ENCODE measurements at places on chromosomes 13 and 19.

GRCh38 chr19:12564016-12564664 is 12.9 kb upstream of the ZNF564 start:
- DNase-seq = peak; percentile 83

GRCh38 chr19:16136185-16136999 is 7.1 kb upstream of the HSH2D start:
- DNase-seq = no peak

GRCh38 chr19:8161135-8161646 is 11.8 kb upstream of the FBN3 start:
- DNase-seq = no peak

DNA sequence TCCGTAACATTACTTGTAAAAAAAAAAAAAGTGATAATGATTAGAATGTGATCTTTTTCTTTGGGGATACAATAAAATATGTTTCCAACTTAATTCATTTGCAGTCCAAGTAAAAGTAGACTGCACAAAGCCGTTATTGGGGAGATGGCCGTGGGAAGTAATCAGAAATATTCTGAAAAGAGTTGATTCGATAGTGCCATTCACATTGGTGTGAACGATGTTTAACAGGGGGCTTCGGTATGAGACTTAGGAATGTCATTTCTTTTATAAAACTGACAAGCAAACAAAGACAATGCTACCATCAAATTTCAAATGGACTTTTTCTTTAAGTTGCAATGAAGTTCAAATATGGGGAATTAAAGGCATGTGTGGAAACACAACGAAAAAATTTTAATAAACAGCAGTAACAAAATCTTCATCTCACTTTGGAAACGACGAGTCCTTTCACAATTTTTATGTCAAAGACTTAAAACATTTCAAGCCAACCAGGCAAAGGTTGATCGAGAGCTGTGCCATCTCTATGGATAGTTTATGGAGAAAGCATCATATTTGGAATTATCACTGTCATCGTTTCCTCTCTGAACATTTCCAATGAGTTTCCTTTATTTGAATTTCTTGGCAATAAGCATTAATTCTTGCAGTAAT is 1.7 kb upstream of the ZIC5 start:
- DNase-seq = no peak

- no peak for DNase-seq
These were observed 32.0 kb downstream of the SLC7A9 start for GRCh38 chr19:32837531-32837930.

DNA sequence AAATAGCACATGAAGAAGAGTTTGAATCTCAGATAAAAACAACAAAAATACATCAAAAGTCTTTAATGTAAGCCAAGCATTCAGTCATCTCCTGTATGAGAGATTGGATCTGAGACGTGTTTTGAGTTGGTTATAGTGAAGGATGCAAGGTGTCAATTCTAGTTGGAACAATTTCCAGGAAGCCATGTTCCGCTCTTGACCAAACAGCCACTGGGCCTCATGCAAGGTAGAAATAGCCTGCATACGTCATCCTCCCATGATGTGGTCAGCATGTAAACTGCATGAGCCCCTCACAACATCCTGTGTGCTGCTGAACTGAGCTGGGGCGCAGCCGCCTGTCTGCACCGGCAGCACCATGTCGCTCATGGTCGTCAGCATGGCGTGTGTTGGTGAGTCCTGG is at the start of gene KIR3DL3:
Gene KIR3DL3 (plus strand): TSS at position 301 of the 400 bp plus-strand sequence. CDS start 55 bp downstream, at position 356.
- DNase-seq = no peak

DNA sequence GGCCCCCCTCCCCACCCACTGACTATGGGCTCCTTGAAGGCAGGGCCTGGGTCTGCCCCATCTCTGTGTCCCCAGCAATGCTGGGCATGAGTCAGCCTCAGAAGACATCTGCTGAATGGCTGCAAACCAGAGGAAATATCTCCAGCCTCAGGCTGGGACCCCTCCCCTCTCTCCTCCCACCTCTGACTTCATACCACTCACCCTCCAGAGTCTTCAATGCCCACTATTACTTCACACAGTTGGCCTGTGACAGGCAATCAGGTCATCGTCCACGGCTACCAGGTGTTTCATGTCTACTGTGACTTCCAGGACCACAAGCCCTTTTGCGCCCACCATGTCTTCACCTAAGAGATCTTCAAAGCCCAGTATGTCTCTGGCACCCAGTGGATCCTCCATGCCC is at the start of gene SRRM5:
Gene SRRM5 (plus strand): TSS at position 301 of the 400 bp plus-strand sequence. CDS start 34 bp downstream, at position 335.
- DNase-seq = no peak

DNA sequence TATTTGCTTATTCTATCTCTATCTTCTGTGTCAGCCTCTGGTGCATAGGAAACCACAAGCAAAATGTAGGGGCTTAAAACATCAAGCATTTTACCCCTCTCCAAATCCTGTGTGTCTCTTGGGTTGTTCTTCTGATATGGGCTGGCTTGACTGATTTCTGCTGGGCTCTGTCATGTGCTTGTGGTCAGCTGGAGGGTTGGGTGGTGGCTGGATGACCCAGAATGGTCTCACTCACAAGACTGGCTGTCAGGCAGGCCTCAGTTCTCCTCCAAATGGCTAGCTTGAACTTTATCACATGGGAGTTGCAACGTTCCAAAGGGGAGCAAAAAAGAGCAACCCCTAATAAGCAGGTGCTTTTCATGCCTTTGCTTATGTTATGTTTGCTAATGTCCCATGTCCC is 9.6 kb upstream of the LYPD5 start:
- no peak for DNase-seq

DNA sequence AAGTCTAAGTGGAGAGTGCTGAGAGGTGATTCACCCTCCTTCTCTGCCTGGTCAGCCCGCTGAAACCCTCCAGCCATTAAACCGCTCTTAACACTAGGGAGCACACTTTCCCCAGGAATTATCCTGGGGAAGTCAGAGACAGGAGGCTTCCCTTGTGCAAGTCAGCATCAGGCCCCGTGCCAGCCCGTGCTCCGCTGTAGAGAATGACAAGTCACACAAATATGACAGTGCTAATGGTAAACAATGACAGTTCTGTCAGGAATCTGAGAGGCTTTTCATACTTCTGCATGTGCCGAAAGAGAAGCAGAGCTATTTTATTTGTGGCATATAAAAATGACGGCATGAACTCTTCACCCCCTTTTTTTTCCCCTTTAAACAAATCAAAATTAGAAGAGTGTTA is 816.9 kb upstream of the SLC10A2 start:
- DNase-seq = no peak

- no peak for DNase-seq
These were observed 2.6 kb upstream of the NAT14 start for GRCh38 chr19:55482156-55482961.

GRCh38 chr13:65342541-65343337 is 1887.4 kb downstream of the PCDH9 start:
- no peak for DNase-seq

DNA sequence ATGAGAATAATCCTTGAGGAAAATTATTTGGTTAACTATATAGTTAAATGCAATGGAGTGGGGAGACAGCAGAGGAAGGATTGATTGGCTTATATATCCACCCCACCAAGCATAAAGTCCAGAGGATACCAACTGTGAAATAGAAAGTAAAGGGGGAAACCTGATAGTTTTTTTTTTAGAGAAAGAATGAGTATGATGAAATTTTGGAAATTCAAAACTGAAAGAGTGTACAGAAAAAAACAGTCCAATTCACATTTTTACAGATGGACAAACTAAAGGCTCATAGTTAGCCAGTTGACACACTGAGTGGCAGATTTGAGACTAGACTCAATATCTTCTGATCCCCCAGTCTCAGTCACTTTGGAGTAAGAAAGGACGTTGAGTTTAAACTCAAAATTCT is 51.1 kb downstream of the FNDC3A start:
- DNase-seq = no peak

- no peak for DNase-seq
These were observed 365.2 kb downstream of the PCDH17 start for GRCh38 chr13:57996717-57997116.

DNA sequence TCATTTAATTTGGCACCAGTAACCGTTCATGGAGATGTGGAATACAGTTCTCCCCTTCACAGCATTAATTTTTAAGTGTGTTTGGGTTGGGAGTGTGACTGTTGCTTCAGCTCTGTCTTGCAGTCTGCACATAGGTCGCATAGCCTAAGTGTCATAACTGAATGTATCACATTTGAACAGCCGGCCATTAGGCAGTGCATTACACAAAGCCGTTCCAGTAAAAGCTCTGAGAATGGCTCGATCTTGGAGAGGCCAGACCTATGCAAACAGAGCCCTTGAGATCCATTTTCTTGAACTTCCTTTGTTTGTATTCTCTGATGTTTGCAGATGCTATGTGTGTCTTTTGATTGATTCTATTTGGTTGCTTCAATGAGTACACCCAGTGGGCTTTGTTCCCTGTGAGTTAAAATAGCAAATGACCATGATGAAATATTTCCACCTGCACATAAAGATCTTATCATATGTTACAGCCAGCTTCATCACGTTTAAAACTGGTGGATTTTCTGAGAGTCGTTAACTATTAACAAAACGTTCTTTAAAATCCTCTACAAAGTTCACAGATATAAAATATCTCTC is 1104.9 kb upstream of the SLC10A2 start:
- no peak for DNase-seq

- DNase-seq = peak; percentile 10
These were observed 8.6 kb upstream of the CEACAM6 start for GRCh38 chr19:41746593-41747227.

- no peak for DNase-seq
These were observed 14.8 kb downstream of the OPA3 start for GRCh38 chr19:45569619-45570421.

DNA sequence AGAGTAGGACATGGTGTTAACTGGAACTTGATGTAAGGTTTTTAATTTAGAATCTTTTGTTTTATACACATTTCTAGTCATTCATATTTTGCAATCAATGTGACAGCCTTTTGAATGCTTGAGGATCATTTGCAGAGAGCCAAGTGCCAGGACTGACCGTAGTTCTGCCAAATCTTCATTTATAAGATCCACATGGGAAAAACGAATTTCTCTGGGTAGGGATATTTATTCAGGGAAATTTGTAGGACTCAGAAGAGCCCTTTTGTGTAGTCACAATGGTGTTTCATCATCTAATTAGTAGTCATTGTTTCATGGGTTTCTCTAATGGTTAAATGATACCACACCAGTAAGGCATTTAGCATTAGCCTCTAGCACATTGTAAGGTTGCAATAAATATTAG is 161.1 kb downstream of the LMO7 start:
- DNase-seq = no peak

GRCh38 chr13:110348309-110349105 is 41.4 kb downstream of the COL4A2 start:
- DNase-seq = no peak

GRCh38 chr13:106355866-106356265 is 179.6 kb downstream of the EFNB2 start:
- DNase-seq = no peak

DNA sequence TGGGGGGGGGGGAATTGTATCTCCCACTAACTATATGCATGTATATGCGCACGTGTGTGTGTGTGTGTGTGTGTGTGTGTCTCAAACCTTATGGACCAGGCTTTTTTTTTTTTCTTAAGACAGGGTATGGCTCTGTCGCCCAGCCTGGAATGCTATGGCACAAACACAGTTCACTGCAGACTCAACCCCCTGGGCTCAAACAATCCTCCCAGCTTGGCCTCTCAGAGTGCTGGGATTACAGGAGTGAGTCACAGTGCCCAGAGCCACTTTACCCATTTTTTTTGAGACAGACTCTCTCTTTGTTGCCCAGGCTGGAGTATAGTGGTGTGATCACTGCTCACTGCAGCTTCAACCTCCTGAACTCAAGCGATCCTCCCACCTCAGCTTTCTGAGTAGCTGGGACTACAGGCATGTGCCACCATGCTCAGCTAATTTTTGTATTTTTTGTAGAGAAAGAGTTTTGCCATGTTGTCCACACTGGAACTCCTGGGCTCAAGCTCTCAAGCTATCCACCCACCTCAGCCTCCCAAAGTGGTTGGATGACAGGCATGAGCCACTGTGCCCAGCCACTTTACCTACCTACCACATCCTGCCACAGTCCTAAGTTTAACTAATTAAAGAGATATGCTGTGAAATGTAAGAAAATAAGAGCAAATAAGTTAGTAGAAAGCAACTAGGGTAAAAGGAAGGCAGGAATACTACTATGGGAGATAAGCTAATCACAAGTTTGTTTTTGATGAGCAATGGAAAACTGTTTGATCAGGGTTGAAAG is 2.4 kb downstream of the ZMYM5 start:
- DNase-seq = no peak

GRCh38 chr19:2110822-2111221 is 14.1 kb downstream of the IZUMO4 start:
- no peak for DNase-seq

GRCh38 chr13:47835470-47836228 is 165.4 kb downstream of the SUCLA2 start:
- no peak for DNase-seq

DNA sequence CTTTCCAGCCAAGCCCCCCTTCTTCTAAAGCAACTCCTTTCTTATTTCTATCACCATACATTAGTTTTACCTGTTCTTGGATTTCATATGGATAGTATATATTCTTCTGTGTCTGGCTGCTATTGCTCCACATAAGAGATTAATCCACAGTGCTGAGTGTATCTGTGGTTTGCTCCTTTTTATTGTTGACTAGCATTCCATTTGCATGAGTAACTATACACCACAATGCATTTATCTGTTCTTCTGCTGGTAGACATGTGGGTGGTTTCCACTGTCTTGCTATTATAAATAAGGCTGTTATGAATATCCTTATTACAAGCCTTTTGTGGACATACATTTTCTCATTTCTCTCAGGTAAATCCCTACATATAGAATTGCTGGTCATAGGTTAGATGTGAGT is 138.2 kb downstream of the SLC7A1 start:
- DNase-seq = no peak

DNA sequence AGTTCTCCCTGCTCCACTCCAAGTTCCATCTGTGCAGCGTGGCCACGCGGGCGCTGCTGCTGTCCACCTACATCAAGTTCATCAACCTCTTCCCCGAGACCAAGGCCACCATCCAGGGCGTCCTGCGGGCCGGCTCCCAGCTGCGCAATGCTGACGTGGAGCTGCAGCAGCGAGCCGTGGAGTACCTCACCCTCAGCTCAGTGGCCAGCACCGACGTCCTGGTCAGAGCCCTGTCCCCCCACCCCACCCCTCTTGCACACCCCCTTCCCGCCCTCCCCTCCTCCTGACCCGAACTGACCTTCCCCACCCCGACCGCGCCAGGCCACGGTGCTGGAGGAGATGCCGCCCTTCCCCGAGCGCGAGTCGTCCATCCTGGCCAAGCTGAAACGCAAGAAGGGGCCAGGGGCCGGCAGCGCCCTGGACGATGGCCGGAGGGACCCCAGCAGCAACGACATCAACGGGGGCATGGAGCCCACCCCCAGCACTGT is 11.6 kb downstream of the FUZ start:
- no peak for DNase-seq

DNA sequence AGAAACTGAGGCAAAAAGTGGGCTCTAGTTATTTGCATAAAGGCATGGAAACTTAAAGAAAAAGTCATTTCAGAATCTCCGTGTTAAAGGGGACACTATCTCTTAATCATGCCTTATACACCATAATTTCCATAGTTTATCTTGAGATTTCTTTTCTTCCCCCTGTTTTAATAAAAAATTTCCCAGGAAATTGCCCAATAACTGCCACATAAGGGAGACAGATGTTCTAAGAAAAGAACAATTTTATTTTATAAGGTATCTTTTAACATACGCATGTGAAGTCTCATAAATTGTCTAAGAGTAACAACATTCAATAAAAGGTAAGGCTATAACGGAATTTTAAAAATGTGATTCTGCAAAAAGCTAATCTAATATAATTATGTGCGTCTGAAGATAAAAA is 371.3 kb downstream of the IRS2 start:
- DNase-seq = no peak

Measured in activated T-helper 1 cell treated with anti-CD3 and anti-CD28 coated beads, Interleukin-2, amount 50 U/mL, for 16 hours (primary cell).